Activated CD4-positive, alpha-beta T cell treated with anti-CD3 and anti-CD28 coated beads for 36 hours (primary cell): ENCODE measurements at places on chromosomes 11 and 22. TPM values are rescaled to one million over a fixed set of nuclear protein-coding genes. Genes with fewer than 3 reads are reported as not detected.

ANGPTL5 gene
- total RNA-seq: not detected

POU2AF2 gene
- 0.14 TPM for total RNA-seq

C22orf31 gene
- not detected for total RNA-seq

WBP2NL gene
- total RNA-seq: 0.54 TPM

GRCh38 chr11:30310623-30311022 is 12.3 kb upstream of the ARL14EP start:
- H3K36me3 ChIP-seq: no peaks in the 10 kb centered on the region
- H3K27me3 ChIP-seq: peaks cover 20% of the 10 kb centered on the region
- H3K4me3 ChIP-seq: no peak overlapping the region
- DNase-seq: no peak
- H3K4me1 ChIP-seq: no peaks in the 10 kb centered on the region

MYOD1 gene
- not detected for total RNA-seq

KIRREL3 gene
- not detected for total RNA-seq
